ENCODE measurements at places on chromosomes 12 and 14. TPM values are rescaled to one million over a fixed set of nuclear protein-coding genes. Genes with fewer than 3 reads are reported as not detected.

BCL11B gene
- under 0.01 TPM for total RNA-seq

BIN2 gene
- total RNA-seq = 36.1 TPM

ATP5F1B gene
- 461 TPM for total RNA-seq

MFAP5 gene
- total RNA-seq = not detected

KCNH5 gene
- under 0.01 TPM for total RNA-seq

BDKRB2 gene
- under 0.01 TPM for total RNA-seq

RND1 gene
- 1.9 TPM for total RNA-seq

WNT5B gene
- 1.1 TPM for total RNA-seq

C12orf56 gene
- not detected for total RNA-seq

ERBB3 gene
- 0.27 TPM for total RNA-seq

DUSP16 gene
- total RNA-seq = 2.4 TPM

TMEM52B gene
- total RNA-seq = under 0.01 TPM

Data from hematopoietic multipotent progenitor cell (in vitro differentiated cells).